Heart right ventricle (tissue), 16 donors: ENCODE measurements at places on chromosomes 3 and 15. TPM values are rescaled to one million over a fixed set of nuclear protein-coding genes. Genes with fewer than 3 reads are reported as not detected.
A peak's percentile ranks its signal among the peaks of the same experiment; 100 is the strongest.

The FAM107A gene
- total RNA-seq: 18.3 TPM

The CA12 gene
- total RNA-seq: 0.53 TPM

DNA sequence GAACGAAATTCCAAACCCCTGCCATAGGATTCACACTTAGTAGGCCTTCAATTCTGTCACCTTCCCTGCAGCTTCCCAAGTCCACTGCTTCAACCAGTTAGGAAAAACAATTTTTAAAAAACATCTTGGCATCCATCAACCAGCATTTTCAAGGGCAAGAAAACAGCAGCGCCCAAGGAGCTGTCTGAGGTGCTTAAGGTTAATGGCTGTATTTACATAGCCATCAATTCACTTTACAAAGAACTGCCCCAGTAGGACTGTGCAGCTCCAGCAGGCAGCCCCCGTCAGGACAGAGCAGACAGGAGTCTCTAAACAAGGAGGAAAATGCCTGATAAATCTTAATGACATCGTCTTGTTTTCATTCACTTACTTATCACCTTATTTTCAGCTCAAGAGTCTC lies 13.3 kb downstream of the TAFA4 start:
- DNase-seq: no peak

The LINS1 gene
- total RNA-seq: 8.8 TPM

DNA sequence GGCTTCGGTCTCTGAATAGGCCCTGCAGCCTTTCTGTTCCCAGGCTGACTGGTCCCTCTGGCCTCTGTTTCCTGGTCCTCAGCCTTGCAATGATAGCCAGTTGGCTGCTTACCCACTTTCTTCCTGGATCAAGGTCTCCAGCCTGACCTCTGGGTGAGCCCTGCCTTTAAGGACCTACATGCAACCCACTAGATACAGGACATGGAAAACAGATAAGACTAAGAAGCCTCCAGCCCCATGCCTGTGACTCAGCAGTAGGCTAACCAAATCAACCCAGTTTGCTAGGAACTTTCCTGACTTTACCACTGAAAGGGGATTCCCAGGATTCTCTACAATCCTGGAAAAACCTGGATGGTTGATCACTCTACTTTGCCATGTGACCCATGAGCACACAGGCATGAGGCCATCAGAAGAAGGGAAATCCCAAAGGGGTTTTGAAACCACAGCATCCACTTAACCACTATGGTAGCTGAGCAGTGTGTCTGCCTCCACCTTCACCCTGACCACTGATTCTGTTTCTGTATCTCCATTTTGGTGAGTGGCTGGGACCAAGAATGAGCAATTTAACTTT lies 188.1 kb downstream of the CHST2 start:
- peak; percentile 14 for DNase-seq

DNA sequence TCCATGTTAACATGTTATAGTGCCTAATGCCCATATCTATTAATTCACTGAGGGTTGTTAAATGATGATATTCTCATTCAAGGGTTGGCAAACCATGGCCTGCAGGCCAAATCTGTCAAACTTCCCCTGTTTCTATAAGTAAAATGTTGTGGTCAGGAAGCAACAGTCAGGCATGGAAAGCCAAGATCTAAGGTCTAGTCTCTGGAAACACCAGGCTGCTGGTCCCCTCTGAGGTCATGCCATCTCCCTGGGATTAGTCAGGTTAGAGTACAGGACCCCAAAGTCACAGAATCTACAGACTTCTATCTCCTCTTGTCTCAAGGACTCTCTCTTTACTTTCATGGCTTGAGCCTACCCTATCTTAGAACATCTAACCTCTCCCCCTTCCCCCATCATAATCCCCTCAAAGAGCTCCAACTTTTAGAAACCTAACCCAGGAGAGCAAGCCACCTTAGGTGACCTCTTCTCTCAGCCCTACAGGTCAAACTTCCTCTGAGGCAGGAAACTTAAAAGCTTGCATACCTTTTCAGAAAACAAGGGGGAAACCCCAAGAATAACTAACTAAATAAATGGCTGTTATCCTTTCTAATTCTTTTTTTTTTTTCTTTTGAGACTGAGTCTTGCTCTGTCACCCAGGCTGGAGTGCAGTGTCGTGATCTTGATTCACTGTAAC lies 15.3 kb upstream of the HERC1 start:
- DNase-seq: no peak

The DZIP1L gene
- total RNA-seq: 3.5 TPM

- no peak for DNase-seq
Observed at GRCh38 chr3:184037816-184038215, 6.3 kb downstream of the HTR3D start.

GRCh38 chr15:57578288-57578900 lies 13.3 kb upstream of the MYZAP start:
- DNase-seq: no peak

DNA sequence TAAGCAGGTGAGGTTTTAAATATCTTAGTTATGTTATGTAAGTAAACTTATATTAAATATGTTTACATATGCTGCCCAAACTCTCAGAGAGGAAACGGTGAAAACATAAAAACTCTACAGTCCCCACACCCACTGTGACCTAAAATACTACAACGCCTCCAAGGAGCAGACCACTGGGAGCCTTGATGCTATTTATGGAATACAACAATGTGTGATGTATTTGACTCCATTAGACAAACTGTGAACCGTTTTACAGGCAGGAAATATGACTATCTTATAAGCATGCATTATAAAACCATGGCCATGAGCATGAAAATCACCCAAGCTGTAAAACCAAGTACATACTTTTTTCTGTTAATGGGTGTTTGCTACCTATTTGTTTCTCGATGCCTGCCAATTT lies 379.5 kb upstream of the TBL1XR1 start:
- DNase-seq: no peak

The MLF1 gene
- total RNA-seq: 101 TPM

The DENND4A gene
- 15.8 TPM for total RNA-seq

GRCh38 chr15:70339571-70340493 lies 242.1 kb upstream of the TLE3 start:
- no peak for DNase-seq

DNA sequence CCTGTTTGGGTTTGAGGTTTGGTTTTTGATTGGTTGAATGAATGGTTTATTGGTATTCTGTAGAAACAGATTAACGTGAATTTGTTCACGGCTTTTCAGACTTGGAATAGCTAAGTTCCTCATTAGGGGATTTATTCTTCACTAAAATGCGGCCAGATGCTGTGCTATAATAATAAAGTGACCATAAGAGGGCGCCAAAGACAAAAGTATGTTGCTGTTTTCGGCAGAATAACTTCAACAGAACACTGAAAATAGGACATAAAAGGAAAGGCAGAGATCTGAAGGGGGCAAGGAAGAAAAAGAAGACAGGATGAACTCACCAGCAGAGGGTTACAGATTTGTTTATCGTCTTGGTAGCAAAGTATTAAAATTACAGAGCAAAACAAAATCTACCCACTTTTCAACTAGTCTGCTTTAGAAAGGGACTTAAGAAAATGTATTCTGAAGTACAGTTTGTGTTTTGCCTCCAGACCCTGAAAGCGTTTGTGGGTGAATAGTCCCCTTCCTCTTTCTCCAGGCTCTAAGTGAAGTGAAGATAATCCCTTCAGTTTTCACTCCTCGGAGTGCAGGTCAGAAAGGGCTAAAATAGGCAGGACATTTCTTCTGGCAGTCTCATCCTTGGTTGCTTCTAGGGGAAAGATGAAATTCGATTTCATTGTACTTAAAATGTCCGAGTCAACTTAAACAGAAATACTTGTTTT lies 147.6 kb downstream of the IL20RB start:
- DNase-seq: no peak

GRCh38 chr15:88579322-88579721 lies 32.8 kb upstream of the DET1 start:
- no peak for DNase-seq

DNA sequence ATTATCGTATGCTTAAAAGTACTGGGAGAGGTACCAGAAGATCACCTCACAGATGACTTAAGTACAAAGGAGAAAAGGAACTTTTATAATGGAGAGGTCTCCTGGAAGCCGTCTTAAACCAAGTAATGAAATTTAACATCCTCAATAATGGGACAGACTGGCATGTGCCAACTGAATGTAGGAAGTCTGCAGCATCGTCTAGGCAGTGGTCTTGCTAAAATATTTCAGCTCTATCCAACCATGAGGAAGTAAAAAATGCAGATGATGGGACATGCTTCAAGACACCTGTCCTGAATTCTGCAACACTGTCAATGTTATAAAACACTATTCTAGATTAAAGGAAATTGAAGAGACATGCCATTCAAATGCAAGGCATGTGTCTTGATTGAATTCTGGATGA lies 458.8 kb upstream of the TPRG1 start:
- DNase-seq: no peak

- DNase-seq: no peak
Observed at GRCh38 chr3:38609386-38610111, 39.9 kb downstream of the SCN5A start.

GRCh38 chr3:38611866-38612265 lies 37.6 kb downstream of the SCN5A start:
- DNase-seq: no peak

GRCh38 chr15:73786538-73786937 lies 33.4 kb upstream of the INSYN1 start:
- peak; percentile 42 for DNase-seq

GRCh38 chr3:189776149-189776824 lies 145.1 kb downstream of the TP63 start:
- no peak for DNase-seq

- DNase-seq: no peak
Observed at GRCh38 chr3:106059953-106060517, 191.2 kb upstream of the CBLB start.

GRCh38 chr3:122974764-122975162 lies 52.8 kb downstream of the SEMA5B start:
- DNase-seq: peak; percentile 80

- no peak for DNase-seq
Observed at GRCh38 chr3:53123953-53124352, 6.3 kb downstream of the RFT1 start.

The ETV5 gene
- 4.4 TPM for total RNA-seq

The ARL13B gene
- total RNA-seq: 7.4 TPM

DNA sequence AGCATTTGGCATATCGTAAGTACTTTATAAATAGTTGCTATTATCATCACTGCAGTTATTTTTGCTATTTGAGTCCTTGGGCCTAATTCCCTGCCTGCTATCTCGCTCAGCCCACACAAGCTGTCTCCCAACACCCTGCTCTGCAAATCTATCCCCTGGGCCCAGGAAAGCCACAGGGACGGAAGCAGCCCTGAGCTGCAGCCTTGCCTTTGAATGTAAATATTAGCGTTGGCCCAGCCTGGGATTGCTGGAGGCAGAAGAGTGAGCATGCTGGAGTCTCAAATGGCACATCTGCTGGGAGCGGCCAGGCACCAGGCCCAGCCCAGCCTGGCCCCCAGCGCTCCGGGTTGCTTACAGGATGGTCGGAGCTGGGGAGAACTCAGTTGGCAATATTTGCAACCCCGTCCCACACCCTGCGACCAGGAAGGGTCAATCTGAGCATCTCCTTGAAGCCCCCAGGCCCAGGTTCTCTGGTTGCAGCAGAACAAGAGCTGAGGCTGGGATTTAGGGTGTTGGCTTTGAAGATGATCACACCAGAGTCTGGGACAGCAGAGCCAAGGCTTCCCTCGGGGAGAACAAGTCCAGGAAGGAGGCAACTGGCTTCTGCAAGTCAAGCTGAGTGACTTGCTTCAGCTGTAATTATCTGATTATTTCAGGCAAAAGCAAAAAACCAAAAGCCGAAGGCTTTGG lies 529.6 kb downstream of the SHQ1 start:
- peak; percentile 33 for DNase-seq

GRCh38 chr3:149330609-149331331 lies 2.7 kb downstream of the TM4SF18 start:
- no peak for DNase-seq

DNA sequence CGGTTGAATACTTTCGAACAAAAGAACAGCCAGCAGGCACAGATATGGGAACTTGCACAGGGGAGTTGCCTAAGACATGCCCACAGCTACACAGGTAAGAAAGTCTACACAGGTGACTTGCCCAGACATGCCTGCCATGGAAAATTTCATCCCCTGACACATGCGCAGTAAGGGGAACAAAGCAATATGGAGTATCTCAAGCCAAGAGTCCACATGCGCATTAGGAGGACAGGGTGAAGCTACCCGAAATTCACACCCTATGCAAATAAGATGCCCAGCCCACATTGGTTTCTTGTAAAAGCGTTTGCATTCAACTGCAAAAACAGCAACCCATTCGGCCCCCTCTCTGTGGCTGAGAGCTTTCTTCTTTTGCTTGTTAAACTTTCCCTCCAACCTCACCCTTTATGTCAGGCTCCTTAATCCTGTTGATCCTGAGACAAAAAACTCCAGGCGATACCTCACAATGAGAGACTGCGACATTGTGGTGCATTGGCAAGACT lies 49.3 kb upstream of the TRPM1 start:
- DNase-seq: no peak
